ENCODE measurements at places on chromosomes 12 and 14.

DNA sequence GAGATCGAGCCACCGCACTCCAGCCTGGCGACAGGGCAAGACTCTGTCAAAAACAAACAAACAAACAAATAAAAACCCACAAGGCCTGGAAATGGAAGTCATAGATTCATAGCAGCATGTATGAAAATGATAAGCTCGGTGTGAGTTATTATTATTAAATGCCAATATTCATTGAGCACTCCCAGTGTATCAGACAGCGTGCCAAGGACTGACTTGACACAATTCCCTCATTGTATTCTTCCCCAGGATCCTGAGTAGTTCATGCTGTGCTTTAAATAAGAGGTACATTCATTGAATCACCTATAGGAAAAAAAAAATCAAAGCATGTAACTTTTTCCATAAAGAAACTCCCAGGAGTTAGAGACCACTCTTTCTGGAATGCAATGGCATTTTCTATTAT is 12.6 kb upstream of the RFLNA start:
- no peak for DNase-seq

DNA sequence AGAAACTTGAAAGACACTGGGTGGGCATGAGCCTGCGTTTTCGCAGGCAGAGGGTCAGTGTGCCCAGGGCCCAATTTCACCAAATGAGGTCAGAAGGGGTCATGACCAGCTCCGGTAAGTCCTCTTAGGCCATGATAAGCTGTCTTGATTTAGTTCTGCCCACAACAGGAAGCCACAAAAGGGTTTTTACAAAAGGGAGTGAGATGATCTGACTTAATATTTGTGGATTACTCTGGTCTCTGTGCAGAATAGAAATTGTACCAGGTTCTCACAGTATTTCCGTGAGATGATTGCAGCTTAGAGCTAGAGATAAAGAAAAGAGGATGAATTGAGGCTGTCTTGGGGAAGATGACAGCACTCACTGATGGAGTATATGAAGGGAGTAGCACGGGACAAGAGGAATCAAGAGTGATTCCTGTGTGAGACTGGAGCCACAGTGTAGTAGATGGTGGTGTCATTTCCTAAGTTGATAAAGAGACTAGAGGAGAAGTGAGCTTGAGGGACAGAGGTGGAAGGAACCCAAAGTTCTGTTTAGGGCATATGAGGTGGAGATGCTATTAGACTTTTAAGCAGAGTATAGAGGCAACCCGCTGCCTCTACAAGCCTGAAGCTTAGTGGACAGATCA is 288.3 kb upstream of the AMIGO2 start:
- no peak for DNase-seq

DNA sequence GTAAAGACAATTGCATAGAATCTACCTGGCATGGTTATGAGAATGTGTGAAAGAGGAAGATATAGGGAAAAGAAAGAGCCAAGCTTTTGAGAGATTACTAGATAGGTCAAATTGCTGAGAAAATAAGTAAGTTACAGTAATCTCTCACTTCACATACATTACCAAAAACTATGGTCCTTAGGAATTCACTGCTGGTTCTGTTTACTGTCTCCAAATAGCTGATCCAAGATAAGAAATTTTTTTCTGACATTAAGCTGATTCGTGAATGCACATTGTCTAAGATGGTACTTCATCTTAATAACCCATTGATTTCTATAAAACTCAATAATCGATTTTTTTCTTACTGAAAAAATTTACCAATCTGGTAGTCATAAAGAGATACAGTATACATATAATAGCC is 17.4 kb downstream of the SIX1 start:
- no peak for DNase-seq

DNA sequence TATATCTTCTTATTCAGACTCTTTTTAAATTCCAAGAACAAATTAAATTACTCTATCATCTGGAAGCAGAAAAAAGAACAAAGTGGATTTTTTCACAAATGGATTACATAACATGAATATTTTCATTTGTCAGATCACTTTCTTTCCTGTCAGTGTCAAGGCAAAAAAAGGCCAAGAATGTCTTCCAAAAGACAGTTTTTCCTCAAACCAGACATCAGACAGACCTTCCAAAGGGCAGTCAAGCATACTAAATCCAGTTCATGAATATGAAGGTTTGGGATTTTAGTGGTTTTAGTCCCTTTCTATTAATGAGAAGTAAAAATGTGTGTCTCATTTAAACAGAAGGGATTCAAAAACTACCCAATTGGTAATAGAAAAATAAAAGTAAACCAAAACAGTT is 336.0 kb downstream of the CEP128 start:
- DNase-seq: no peak

All from CD4-positive, alpha-beta T cell treated with Interleukin-6 at 100 ng/mL for 8 hours (primary cell).